CD4-positive, alpha-beta T cell (primary cell): ENCODE measurements at places on chromosomes 3 and 15.

- no peak for DNase-seq
Observed at GRCh38 chr15:77507911-77508310, 87.2 kb downstream of the HMG20A start.

DNA sequence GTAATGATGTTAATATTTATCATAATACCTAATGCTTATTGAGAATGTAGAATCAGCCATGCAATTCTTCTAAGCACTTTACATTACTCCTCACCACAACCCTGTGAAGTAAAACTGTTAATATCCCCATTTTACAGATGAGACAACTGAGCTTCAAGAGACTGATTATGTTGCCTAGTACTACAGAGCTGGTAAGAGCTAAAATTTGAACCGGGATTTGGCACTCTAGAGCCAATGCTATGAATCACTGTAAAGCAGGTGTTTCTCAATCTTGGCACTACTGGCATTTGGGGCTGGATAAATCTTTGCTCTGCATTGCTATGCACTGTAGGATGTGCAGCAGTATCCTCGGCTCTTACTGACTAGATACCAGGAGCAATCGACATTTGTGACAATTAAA lies 367.7 kb downstream of the MAGI1 start:
- DNase-seq = no peak

- no peak for DNase-seq
Observed at GRCh38 chr15:77964193-77964592, 113.3 kb downstream of the TBC1D2B start.

DNA sequence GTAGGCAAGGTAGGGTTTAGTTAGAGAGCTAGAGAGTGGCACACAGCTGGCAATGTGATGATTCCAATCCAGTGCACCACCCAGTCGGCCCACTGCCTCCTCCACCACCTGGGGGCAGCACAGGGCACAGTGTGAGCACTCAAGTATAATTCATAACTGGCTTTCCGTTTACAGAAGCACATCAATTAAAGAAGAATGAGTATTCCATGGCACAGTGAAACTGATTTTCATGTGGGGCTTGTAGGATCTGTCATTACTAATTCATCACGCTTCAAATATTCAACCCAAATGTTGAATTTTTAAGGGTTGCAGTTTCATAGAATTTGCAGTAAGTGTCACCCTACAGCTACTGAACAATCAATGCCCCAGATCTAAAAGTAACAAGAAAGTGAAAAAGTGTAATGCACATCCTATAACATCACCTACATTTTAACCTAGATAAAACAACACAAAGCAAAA lies 149.9 kb downstream of the IGSF11 start:
- DNase-seq = peak; percentile 66

DNA sequence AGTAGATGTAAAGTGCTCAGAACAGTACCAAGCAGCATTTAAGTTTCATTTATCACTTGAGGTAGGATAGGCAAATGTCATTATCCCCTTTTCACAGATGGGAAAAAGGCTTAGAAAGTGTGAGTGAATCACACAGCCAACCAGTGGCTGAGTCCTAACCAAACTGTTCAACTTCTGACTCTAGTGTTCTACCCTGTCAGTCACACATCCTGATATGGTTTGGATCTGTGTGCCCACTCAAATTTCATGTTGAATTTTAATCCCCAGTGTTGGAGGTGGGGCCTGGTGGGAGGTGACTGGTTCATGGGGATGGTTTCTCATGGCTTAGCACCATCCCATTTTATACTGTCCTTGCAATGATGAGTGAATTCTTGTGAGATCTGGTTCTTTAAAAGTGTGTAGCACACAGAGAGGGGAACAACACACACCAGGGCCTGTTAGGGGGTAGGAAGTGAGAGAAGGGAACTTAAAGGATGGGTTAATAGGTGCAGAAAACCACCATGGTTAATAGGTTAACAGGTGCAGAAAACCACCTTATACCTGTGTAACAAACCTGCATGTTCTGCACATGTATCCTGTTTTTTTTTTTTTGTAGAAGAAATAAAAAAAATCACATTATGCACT lies 304.7 kb downstream of the SUCLG2 start:
- DNase-seq = no peak

GRCh38 chr3:96860882-96861281 lies 46.5 kb downstream of the EPHA6 start:
- DNase-seq = no peak

DNA sequence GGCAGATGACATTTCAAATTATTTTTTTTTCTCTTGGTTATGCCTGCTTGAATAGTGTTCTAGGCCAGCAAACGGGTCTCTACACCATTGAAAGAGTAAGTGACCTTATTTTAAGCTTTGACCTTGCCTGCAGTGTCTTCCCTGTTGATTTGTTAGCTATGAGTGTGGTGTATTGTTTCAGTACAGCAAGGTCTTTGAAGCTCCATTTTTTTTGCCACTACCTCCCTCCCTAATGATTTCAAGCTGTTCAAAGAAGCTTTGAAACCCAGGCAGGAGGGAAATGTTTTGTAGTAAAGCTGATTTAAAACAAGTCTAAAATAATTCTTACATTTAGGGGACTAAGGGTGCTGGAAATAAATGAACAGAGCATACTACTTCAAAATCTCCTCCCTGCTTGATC lies 1249.8 kb downstream of the ROBO1 start:
- no peak for DNase-seq

GRCh38 chr3:31567036-31567435 lies 34.3 kb downstream of the STT3B start:
- no peak for DNase-seq

DNA sequence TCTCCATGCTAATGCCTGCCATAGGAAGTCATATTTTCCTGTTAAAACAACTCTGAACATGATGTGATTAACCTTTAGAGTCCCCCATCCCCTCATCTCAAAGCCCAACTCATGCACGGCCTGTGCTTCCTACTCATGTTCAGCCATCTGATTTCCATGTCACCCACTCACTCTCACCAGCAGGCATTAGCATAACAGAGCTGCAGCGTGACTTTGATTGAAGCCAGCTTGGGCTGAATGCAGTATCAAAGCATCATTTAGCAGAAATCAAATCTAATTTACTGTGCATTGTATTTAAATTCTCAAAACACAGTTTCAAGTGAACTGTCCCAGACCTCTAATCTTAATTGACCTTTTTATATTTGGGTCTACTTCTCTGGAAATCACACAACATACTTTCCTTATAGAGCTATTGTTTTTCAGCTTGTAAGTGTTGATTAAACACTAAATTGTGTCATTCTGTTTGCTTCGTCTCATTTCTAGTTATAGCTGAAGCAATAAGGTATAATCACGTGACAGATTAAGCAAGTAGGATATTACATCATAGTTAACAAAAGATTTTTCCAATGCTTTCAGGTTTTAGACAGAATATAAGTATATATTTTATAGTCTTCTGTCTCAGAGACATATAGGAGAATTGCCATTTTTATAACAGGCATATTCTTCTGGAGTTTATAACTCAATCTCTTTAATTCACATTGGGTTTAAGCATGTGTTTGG lies 501.5 kb downstream of the ROBO2 start:
- DNase-seq = no peak

DNA sequence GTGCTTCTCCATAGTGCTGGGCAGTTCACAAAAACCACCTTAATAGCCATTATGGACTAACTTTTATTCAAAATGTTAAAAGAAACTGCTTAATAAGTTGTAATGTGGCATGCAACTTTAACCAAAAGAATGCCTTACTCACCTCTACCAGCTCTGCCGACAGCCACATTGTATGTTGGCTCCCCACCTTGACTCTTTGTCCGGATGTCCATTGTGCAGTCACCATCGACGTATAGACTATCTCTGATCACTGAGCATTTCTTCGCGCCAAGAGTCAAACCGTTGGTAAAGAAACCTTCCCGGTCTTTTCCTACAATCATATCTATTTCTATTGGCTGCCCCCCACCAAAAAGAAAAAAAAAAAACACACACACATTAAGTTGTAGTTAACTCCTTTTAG lies 2.5 kb downstream of the PFN2 start:
- no peak for DNase-seq

DNA sequence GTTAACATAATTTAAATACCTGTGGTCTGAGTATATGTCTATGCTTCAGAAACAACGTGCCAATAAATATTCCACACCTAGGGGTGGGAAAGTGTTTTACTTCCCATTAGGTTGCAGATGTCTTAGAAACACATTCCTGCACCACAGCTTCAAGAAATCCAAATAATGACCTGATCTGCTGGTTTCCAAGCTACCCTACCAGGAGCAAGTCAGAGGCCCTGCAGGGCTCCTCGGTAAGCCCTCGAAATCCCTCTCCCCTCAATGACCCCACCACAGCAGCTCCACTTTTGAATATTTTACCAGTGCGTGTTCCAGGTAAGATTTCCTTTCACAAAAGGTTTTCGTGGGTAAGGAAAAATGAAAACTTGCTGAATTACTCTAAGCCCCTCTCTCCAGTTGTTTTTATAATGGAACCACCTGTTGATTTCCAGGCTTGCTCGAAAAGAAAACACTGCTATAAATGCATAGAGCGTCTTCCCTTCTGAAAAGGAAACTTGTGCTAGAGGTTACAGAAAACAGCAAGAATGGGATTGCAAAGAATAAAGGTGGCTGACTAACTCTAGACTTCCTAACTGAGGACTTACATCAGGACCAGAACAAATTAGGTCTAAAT lies 12.6 kb downstream of the IL12A start:
- no peak for DNase-seq

DNA sequence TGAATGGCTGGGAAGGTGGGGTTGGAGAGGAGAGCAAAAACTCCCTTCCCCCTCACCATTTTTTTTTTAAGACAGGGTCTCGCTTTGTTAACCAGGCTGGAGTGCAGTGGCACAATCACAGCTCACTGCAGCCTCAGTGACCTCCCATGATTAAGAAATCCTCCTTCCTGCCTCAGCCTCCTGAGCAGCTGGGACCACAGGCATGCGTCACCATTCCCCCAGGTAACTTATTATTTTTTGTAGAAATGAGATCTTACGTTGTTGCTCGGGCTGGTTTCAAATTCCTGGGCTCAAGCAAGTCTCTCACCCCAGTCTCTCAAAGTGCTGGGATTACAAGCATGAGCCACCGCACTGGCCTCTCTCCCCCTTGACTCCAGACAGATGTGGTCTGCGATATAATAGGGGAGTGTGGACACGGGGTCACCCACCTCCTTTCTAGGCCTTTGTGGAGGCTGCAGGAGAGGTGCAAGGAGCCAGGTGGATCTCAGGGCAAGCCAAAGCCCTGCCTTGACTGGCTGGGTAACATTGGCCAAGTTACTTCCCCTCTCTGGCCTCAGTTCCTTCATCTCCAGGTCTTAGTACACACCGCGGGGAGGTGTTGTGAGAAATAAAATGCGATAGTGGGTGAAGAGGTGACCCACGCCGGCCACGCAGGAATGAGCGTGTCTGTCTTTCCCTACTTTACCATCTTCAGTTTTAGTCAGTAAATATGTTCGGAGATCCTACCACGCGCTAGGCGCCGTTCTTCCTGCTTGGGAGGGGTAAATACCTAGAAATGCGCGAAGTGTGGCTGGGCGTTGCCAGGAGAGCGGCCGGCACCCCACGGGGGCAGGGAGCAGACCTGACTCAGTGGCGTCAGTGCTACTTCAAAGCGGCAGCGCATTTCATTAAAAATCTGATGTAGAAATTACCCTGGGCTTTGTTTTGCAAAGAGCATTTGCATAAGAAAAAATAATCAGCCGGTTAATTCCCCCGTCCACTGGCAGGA lies 20.2 kb upstream of the CORO2B start:
- no peak for DNase-seq

GRCh38 chr3:111506435-111506834 lies 35.6 kb upstream of the CD96 start:
- DNase-seq = no peak

GRCh38 chr3:88180398-88180999 lies 30.7 kb downstream of the C3orf38 start:
- DNase-seq = peak; percentile 37

DNA sequence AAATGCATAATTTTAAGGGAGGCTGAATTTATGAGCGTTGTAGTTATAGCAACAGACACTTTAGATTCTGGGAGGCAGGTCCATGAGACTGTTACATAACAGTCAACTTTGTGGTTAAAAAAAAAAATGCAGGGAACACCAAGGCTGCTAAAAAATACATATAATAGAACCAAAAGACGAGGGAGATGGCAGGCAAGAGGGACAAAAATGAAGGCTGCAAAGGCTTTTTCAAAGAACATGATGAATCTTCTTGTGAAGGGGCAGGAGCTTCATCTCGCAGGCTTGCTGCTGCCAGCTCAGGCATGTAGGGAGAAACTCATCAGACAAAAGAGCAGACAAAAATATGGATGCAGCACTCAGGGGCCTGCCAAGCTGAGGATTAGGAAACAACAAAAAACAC lies 243.9 kb downstream of the SHQ1 start:
- DNase-seq = no peak

DNA sequence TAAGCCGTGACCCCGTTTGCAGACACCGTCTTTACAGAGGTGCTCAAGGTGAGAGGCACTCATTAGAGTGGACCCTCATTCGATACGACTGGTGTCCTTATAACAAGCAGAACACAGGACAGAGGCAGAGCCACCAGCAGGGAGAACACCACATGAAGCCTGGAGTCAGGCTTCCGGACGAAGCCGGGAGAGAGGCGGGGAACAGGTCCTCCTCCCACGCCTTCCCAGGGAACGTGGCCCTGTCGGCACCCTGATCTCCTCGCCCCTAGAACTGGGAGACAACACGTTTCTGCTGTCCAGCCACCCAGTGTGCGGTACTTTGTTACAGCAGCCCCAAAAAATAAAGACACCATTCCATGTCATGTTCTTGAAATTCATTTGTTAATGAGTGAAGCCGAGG lies 33.6 kb downstream of the ZDHHC19 start:
- no peak for DNase-seq

- no peak for DNase-seq
Observed at GRCh38 chr3:141575879-141576743, 89.3 kb downstream of the RASA2 start.

- DNase-seq = no peak
Observed at GRCh38 chr3:14775011-14775410, 43.8 kb upstream of the FGD5 start.

GRCh38 chr15:31302778-31303725 lies 23.6 kb upstream of the KLF13 start:
- no peak for DNase-seq

- peak; percentile 38 for DNase-seq
Observed at GRCh38 chr3:38479431-38480092, 16.6 kb upstream of the EXOG start.

DNA sequence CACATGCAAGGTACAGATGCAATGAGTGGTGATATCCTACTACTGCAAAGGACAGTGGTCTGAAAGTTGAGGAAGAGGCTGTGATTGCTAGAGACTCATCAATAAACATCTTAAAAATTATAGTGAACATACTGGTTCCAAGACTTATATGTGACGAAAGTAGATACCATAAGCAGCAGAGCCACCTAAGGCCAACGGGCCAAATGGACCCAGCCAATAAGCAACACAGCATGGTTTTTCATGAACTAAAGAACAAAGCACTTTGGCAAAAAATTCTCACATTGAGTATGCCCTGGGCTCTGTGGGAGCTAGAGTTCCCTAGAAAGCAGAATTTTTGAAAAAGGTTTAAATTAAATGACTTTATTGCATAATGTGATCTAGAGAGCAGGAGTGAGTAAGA lies 272.1 kb downstream of the SI start:
- DNase-seq = no peak
